ENCODE measurements at places on chromosomes 7 and 10. TPM values are rescaled to one million over a fixed set of nuclear protein-coding genes. Genes with fewer than 3 reads are reported as not detected.

Gene CNNM1
- not detected for polyA plus RNA-seq

Gene NSMCE4A
- 40.0 TPM for polyA plus RNA-seq

Gene IGF2BP3
- 27.5 TPM for polyA plus RNA-seq

- DNase-seq = no peak
Measured at GRCh38 chr7:95622859-95623258, 26.5 kb upstream of the PDK4 start.

- DNase-seq = peak; percentile 75
Measured at GRCh38 chr10:75099952-75100763, 11.3 kb upstream of the SAMD8 start.

- no peak for DNase-seq
Measured at GRCh38 chr7:71925663-71926062, 486.5 kb downstream of the CALN1 start.

Measured in hindlimb muscle (tissue), 1 donor.